Putamen (tissue), 1 donor: ENCODE measurements at places on chromosomes 16 and 17.
A peak's percentile ranks its signal among the peaks of the same experiment; 100 is the strongest.

- peak; percentile 58 for DNase-seq
Observed at GRCh38 chr17:75856062-75856756, 1.1 kb upstream of the WBP2 start.

DNA sequence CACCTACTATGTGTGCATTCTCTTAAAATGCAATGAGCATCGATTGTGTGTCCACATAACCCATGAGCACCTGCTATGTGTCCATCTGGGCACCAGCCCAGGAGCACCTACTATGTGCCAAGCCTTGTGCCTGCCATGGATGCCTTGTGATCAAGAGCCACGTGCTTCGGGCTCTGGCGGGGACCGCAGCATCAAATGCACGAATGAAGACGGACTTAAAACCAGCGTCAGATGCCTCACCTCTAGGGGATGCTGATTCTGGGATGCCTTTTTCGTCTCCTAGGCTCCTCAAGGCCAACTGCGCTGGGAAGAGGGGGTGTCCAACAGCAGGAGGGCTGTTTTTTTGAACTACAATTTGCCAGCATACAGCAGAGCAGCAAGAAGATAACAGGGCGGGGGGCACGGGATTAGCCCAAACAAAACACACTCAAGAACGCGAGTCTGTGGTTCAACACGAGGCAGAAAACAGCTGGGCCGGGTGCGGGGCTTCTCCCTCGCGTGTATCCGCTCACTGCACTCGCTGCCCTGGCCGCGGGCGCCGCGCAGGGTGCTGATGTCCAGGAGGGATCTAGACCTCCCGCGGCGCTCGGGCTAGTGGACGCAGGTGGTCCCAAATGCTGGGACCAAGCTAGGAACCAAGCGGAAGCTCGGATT is 1.2 kb upstream of the GLIS2 start:
- DNase-seq = no peak

- DNase-seq = no peak
Observed at GRCh38 chr16:3879258-3879886, 1.1 kb downstream of the CREBBP start.

DNA sequence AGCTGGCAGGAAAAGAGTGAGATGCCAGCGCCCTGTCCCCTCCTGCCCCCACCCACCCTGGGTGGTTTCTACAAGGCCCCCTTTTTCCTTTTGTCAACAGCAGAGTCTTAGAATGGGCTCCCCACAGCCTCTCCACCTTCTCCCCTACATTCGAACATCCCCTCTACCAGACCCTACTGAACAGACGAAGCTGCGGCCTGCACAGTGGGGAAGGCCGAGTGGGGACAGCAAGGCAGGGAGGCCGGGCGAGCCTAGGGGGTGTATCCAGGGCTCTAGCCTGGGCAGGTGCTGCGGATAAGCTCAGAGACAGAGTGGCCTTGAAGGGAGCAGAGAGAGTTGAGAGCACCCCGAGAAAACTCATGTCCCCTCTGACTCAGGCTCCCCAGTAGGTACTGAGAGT is 7.4 kb downstream of the ZACN start:
- no peak for DNase-seq

DNA sequence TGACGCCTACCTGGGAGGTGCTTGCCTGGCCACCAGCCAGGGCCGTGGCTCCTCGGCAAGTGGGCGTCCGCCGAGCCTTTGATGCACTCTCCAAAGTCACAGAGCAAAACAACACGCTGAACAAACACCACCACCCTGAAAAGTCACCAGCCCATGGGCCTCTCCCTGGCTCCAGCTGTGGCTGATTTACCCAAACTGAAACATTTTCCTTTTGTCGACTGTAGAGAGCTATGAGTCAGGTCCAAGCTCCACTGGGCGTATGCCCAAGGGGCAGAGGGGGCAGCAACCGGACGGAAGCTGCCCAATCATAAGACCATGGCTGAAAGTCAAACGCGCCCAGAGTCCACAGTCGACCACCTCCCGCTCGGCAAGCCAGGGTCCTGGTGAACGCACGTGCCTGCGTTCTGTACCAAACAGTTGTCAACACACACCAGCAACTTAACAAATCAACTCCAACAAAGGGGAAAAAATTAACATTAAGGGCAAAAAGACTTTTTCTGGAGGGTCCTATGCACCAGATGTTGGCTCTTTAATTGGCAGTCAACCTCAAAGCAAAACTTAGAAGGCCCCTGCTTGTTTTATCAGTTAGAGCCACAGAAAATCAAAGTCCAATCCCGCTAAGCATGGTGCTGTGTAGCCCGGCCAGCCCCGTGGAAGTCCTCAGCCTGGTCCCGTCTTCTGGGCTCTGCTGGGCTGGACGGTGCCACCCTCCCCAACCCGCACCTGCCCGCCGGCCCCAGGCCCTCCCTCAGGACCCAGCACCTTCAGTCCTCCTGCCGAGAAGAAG is 47.3 kb downstream of the TBC1D16 start:
- DNase-seq = no peak

GRCh38 chr17:219696-220095 is 38.2 kb upstream of the DOC2B start:
- no peak for DNase-seq

GRCh38 chr16:64841482-64841881 is 280.4 kb downstream of the CDH11 start:
- no peak for DNase-seq

DNA sequence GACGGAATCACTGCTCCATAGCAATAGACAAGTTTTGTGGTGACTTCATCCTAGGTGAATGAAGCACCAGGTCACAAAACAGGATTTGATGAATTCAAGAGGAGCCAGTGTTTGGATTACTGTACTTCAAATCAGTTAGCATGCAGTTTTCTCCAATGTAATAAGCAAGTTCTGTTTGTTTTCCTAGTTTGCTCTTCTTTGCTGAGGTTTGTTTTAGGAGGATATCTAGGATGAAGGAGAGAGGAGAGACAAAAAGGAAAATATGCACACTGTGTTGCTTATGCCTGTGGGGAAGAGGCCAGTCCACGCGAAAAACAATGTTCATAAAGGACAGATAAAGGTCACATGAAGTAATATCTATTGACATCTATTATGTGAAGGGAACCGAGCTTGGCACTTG is 9.0 kb downstream of the KRT37 start:
- no peak for DNase-seq

DNA sequence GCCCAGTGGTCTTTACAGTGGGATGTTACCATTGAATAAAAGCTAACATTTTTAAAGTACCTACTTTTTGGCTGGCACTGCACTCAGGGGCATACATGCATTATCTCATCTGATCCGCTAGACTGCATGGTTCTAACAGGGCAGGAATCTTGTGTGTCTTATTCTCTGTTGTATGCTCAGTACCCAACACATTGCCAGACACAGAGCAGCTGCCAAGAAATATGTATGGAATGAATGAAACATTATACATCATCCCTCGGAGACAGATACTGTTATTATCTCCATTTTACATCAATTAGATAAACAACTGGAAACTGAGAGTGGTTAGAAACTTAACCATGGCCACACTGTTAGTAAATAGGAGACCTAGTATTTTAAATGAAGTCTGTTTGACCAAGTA is 74.1 kb upstream of the CDH11 start:
- DNase-seq = no peak

DNA sequence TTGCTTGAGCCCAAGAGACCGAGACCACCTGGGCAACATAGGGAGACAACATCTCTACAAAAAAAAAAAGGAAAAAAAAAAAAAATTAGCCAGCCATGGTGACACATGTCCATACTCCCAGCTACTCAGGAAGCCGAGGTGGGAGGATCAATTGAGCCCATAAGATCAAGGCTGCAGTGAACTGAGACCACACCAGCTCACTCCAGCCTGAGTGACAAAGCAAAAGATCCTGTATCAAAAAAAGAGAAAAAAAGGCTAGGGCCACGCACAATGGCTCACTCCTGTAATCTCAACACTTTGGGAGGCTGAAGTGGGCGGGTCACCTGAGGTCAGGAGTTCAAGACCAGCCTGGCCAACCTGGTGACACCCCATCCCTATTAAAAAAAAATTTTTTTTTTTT is 13.8 kb downstream of the SUMO2 start:
- DNase-seq = no peak

DNA sequence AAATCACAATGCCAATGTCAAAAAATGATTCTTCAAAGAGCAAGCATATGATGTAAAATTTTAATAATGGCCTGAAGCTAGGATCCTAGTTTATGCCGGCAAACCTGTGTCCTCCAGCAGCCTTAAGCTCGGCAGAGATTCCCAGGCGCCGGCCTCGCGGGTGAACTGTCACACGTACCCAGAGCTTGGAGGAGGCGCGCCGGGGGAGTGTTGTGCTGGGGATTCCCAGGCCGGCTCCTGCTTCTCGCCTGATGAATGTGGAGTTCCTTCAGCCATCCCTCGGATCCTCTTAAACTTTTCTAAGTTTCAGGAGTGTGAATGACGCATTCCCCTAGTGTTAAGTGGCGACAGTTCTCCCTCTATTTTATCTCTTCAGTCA is 19.1 kb upstream of the NTN1 start:
- no peak for DNase-seq

GRCh38 chr17:60506312-60506711 is 19.7 kb downstream of the APPBP2 start:
- DNase-seq = no peak

GRCh38 chr17:70855401-70856054 is 686.2 kb downstream of the KCNJ2 start:
- DNase-seq = no peak

DNA sequence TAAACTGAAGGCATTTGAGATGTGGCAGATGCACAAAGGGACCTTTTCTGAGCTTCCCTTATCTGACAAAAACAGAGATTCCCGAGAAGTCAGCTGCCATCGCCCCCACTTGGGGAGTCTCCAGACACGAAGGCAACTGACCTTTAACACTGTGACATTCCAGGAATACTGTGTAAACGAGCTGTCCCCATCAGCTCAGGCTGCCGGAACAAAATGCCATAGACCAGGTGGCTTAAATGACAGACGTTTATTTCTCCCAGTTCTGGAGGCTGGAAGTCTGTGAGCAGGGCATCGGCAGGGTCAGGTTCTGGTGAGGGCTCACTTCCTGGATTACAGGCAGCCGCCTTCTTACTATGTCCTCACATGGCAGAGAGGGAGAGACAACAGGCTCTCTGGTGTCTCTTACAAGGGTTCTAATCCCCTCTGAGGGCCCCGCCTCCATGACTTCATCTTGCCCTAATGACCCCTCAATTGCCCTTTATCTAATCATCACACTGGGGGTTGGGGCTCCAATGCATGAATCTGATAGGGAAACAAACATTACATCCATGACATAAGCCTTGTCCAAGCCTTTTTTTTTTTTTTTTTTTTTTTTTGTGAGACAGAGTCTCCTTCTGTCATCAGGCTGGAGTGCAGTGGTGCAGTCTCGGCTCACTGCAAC is 178.5 kb upstream of the RPL38 start:
- DNase-seq = no peak

GRCh38 chr16:66247516-66248481 is 118.7 kb upstream of the CDH5 start:
- DNase-seq = no peak

DNA sequence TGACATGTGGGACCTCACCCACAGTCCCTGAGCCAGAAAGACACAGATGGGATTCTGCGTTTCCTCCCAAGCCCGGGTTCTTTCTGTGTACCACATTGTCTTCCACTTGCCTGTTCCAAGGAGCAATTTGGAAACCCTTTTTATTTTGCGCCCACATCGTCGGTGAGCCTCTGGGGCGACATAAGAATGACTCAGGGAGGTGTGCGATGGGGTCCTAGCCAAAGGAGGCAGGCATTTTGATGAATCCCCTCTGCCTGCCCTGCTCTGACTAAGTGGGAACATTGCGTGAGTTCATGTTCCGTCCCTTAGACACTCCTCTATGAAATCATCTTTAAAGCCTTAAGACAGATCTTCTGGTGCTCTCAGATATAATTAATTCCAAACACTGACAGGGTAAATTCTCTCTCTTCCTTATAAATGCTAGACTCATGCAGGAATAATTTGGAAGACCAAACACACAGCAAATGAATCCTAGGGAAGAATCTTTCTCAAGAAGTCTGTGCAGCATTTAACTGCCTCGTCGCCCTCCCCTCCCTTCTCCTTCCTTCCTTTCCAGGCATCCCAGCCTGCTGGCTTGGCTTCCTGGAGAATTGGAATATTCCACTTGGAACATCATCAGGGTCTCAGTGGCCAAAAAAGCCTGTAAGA is 52.7 kb upstream of the FOXF1 start:
- no peak for DNase-seq

DNA sequence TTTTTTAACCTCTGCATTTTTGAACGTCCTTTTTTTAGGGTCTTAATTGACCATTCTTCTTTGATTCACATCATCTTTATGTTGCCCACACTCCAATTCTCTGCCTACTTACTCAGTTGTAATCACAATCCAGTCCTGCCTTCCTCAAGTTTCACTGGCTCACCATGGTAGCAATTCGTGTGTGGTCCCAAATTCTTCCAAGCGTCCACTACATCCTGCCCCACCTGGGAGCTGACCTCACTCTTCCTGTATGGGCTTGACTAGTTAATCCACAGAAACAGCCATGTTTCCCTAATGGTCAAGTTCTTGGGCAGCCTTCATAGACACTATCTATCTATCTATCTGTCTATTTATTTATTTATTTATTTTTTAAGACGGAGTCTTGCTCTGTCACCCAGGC is 7.1 kb downstream of the TLCD2 start:
- DNase-seq = no peak

DNA sequence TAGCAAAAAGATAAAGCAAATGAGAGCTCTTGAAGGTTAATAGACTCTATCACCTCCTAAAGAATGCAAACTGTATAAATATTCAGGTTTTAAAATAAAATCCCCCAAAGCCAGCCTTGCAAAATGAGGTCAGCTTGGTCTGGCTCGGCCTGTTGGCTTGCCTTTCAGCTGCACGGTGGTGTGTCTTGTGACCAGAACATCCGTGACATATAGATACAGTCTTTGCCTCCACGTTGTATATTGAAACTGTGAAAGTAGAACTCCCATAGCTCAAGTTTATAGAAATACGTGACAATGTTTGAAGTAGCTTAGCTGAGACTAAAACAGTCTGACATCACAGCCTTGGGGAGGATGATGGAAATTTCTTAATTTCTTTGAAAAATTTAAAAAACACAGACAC is 236.6 kb upstream of the MYOCD start:
- DNase-seq = no peak

- DNase-seq = no peak
Observed at GRCh38 chr16:35398180-35398579, 1938.8 kb downstream of the TP53TG3F start.

GRCh38 chr16:12324152-12324551 is 347.6 kb downstream of the SNX29 start:
- DNase-seq = no peak

- DNase-seq = peak; percentile 73
Observed at GRCh38 chr17:9924735-9925191, 19.7 kb upstream of the RCVRN start.

GRCh38 chr17:6387858-6388257 is 47.1 kb downstream of the AIPL1 start:
- no peak for DNase-seq
